RPMI8226 (cell line): ENCODE measurements at places on chromosomes 2 and 18.

GRCh38 chr2:217956586-217957457 lies 46.0 kb downstream of the TNS1 start:
- DNase-seq = no peak

DNA sequence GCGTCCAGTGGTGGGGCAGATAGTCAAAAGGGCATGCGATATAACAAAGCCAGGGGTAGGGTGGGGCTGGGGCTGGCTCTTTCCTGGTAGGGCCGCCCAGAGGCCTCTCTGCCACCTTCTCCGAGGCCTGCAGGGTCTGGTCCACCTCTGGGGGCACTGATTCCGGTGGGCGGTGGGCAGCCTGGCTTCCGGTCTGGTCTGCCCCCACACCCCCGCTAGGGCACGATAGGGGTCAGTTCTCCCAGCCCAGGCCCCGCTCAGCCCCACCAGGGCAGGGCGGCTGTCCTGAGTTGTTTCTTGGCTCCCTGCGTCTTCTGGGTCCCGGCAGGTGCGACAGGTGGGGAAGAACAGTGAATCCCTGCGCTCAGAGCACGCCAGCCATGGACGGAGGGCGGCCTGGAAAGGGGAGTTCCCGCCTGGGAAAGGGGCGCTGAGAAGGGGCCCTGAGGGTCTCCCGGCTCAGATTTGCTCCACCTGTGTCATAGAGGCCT lies 707 bp upstream of the ERFE start:
- DNase-seq = no peak

DNA sequence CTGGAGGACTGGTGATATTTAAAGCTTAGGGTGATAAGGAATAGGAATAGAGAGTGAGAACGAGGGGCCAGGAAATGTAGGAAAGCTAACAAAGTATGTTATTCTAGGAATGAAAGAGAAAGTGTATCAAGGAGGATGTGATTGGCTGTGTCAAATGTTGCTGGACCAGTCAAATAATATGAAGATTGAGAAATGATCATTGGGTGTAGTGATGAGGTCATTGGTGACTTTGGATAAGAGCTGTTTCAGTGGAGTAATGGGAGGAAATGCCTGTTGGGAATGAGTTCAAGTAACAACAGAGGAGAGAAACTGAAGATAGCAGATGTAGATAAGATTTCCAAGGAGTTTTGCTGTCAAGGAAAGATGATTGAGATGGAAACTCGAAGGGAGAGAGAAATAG lies 74.4 kb downstream of the UBE2E3 start:
- DNase-seq = no peak

DNA sequence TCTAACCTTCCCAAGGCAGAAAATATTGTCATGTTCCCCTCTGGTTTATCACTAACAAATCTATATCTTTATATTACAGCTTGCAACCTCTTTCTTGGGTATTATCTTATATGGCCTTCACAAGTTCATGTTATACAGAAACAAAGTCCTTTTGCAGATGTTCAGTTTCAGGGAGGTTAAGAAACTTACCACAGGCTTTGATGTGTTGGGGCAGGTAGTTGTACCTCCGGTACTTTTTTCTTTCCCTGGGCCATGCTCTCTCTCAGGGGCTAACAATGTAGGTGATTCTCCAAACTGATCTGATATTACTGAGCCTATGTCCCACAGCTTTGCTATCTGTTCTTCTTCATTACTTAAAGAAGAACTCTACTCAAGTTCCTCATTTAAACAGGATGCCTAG lies 548.9 kb upstream of the SYT4 start:
- no peak for DNase-seq

DNA sequence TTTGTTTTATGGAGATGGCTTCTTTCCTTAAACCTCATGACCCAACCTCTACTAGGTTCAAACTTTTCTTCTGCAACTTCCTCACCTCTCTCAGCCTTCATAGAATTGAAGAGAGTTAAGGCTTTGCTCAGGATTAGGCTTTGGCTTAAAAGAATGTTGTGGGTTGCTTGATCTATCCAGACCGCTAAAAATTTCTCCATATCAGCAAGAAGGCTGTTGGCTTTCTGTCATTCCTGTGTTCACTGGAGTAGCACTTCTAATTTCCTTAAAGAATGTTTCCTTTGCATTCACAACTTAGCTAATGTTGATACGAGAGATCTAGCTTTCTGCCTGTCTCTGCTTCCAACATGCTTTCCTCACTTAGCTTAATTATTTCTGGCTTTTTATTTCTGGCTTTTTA lies 58.1 kb upstream of the KYNU start:
- DNase-seq = no peak

GRCh38 chr18:45040879-45041278 lies 360.2 kb downstream of the SETBP1 start:
- DNase-seq = no peak

DNA sequence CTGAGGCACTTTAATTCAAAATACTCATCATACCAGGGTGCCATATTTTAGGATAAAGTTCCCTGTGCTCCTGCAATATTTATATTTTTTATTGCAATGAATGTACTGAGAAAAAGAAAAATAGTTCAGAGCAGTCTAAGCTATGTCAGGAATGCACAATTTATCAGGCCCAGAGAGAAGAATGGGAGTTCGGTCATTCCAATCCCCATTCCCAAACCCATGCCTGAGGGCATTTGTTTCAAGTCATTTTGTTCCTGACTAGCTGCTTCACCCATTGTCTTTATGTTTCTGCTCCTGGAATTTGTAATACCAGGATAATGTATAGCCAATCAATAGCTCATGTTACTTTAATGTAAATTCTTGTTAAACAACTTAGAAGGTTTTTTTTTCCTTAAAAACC lies 24.4 kb upstream of the FTCDNL1 start:
- DNase-seq = no peak

- DNase-seq = no peak
Observed at GRCh38 chr2:121336528-121337294, 51.7 kb upstream of the TFCP2L1 start.

GRCh38 chr18:74679006-74679678 lies 81.5 kb downstream of the ZNF407 start:
- no peak for DNase-seq

GRCh38 chr2:135985826-135986393 lies 484 bp upstream of the DARS1 start:
- DNase-seq = peak; percentile 81

- no peak for DNase-seq
Observed at GRCh38 chr2:20130821-20131645, 79.6 kb upstream of the LAPTM4A start.
